ENCODE measurements at places on chromosomes 1 and 21.

- DNase-seq, result no peak
Observed at GRCh38 chr1:91505086-91505485, 4.4 kb downstream of the CDC7 start.

DNA sequence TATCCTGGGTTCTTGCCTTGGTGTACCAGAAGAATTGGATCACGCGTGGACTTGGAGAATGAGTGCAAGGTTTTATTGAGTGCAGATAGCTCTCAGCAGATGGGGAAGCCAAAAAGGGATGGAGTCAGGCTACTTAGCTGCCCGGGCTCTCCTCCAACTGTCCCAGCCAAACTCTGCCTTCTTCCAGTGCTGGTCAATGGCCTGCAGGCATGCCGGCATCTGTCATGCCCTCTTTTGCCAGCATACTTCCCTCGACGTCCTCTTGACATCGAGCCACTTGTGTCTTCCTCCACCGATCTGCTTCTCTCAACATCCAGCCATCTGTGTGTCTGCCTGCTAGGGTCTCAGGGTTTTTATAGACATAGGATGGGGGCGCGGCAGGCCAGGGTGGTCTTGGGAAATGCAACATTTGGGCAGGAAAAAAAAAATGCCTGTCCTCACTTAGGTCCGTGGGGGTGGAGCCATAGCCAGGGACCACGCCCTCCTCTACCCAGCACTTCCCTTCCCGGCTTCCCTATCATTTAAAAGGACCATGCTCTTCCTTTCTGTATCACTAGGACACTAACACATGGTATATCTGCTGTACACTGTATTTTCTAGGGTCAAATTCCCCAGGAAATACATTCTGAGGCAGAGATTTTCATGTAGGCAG is 47.0 kb upstream of the BCAR3 start:
- DNase-seq, result no peak

GRCh38 chr1:156417401-156418020 is 48.5 kb downstream of the RHBG start:
- no peak for DNase-seq

DNA sequence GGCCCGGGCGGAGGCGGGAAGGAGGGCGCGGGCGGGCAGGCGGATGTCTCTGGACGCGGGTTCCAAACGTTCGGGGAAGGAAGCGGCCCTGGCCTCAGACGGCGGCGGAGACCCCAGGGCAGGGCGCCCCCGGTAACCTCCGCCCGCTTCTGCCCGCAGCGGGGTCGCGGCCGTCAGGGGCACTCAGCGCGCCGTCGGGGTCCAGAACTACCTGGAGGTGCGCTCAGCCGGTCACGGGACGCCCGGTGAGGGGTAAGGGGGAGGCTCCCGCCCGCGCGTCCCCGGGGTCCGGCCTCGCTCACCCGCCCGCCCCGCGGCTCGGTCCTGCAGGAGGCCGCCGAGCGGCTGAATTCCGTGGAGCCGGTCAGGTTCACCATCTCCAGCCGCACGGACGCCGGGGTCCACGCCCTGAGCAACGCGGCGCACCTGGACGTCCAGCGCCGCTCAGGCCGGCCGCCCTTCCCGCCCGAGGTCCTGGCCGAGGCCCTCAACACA is 406 bp downstream of the PUSL1 start:
- DNase-seq, result no peak

- no peak for DNase-seq
Observed at GRCh38 chr1:177847843-177848242, 122.0 kb downstream of the SEC16B start.

- no peak for DNase-seq
Observed at GRCh38 chr21:44911384-44912157, 9.1 kb downstream of the ITGB2 start.

GRCh38 chr1:223515421-223515820 is 122.2 kb downstream of the CCDC185 start:
- DNase-seq, result no peak

- no peak for DNase-seq
Observed at GRCh38 chr1:157278383-157279137, 140.4 kb upstream of the ETV3 start.

GRCh38 chr1:211340622-211341507 is 14.2 kb downstream of the TRAF5 start:
- DNase-seq, result no peak

GRCh38 chr1:42940851-42941639 is 17.6 kb downstream of the SLC2A1 start:
- no peak for DNase-seq

- no peak for DNase-seq
Observed at GRCh38 chr1:175317779-175318178, 125.2 kb upstream of the KIAA0040 start.

GRCh38 chr1:67921725-67922489 is 88.6 kb upstream of the GNG12 start:
- DNase-seq, result no peak

GRCh38 chr21:37395961-37396360 is 29.4 kb downstream of the DYRK1A start:
- no peak for DNase-seq

DNA sequence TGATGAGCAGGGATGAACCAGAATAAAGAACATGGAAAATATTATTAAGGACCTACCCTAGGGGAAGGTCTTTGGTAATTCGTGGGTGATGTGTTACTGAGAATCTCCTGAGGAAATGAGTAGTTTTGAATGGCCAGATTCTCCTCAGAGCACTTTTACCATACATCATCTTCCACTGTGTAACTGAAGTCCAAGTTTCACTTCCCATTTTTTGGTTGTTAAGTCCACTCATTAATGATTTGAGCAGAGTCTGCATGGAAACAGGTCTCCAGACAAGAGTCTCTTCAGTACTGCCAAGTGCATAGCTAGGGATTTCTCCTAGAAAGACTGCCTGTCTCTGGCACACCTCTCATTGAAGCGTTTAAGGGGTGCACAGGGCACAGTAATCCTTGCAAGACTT is 48.7 kb upstream of the PCP4 start:
- no peak for DNase-seq

DNA sequence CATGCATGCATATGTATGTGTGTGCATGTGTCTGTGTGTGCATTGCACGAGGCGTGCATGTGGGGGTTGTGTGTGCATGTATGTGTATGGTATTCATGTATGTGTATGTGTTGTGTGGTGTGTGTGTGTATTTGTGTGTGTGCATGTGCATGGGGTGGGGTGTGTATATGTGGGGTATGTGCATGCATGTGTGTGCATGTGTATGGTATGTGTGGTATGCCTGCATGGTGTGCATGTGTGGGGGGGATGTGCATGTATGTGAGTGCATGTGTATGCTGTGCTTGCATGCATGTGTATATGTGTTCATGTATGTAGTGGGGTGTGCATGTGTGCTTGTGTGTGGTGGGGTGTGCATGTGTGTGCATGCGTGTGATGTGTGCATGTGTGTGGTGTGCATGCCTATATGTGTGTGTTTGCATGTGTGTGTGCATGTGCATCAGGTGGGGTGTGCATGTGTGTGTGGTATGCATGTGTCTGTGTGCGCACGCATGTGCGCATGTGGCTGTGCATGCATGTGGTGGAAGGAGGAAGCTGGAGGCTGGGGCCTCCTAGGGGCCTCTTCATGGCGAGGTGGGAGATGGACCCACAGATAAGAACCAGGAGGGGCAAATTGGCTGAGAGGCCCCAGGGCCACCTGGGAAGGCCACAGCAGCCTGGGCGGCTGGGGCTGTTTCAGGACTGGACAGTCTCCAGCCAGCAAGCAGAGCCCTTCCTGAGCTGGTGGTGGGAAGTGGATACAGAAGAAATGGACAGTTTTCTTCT is 35.9 kb upstream of the ARF1 start:
- no peak for DNase-seq

- no peak for DNase-seq
Observed at GRCh38 chr1:21507511-21508270, 1.5 kb upstream of the ALPL start.

Measured in stimulated activated CD4-positive, alpha-beta T cell treated with anti-CD3 and anti-CD28 coated beads, Interleukin-1b, Interleukin-23, amount 100 ng/mL, for 1 hour (primary cell).